ENCODE measurements at places on chromosomes 4 and X. TPM values are rescaled to one million over a fixed set of nuclear protein-coding genes. Genes with fewer than 3 reads are reported as not detected.

Gene MMRN1
- total RNA-seq: 0.17 TPM

Gene TKTL1
- not detected for total RNA-seq

Gene TNIP3
- 0.14 TPM for total RNA-seq

- no peak overlapping the region for H3K4me3 ChIP-seq
- no peaks in the 10 kb centered on the region for H3K4me1 ChIP-seq
- H3K27me3 ChIP-seq: no peaks in the 10 kb centered on the region
- H3K36me3 ChIP-seq: no peaks in the 10 kb centered on the region
- peak; percentile 33 for DNase-seq
- H3K27ac ChIP-seq: no peak overlapping the region
These were observed 97.4 kb downstream of the RASL11B start for GRCh38 chr4:52959541-52959940.

- H3K27ac ChIP-seq: no peak overlapping the region
- no peak overlapping the region for H3K4me3 ChIP-seq
- H3K27me3 ChIP-seq: no peaks in the 10 kb centered on the region
These were observed 63.6 kb downstream of the STARD8 start for GRCh38 chrX:68710870-68711576.

Data from astrocyte (in vitro differentiated cells and primary cell).